H4 (cell line): ENCODE measurements at places on chromosomes 7 and 10. TPM values are rescaled to one million over a fixed set of nuclear protein-coding genes. Genes with fewer than 3 reads are reported as not detected.

DNA sequence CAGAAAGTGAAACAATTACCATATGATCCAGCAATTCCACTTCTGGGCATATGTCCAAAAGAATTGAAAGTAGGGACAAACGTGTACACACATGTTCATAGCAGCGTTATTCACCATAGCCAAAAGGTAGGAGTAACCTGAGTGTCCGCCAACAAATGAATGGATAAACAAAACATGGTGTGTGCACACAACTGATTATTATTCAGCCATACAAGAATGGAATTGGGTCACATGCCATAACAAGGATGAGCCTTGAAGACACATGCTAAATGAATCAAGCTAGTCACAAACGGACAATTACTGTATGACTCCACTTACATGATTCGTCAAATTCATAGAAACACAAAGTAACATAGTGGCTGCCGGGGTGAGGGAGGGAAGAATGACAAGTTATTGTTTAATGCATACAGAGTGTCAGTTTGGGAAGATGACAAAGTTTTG is 4.1 kb upstream of the OIT3 start:
- peak; percentile 25 for DNase-seq

- DNase-seq = no peak
Observed at GRCh38 chr10:3548076-3548475, 236.9 kb downstream of the KLF6 start.

DNA sequence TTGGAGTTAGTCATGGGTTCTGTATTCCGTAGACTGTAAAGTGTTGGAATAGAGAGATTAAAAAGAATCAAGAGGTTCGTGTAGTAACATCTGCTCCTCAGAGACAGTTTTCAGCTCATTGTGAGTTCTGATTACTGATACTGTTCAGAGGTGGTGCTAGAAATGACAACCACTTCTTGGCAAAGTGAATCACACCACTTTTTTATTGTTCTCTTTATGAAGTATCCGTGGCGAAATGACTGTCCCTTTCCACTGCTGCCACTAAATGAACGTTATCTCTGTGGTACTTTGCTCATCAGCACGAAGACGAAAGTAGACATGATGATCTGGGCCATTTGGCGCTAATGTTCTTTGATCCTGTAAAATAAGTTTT is 860 bp downstream of the RPP30 start:
- DNase-seq = no peak

- DNase-seq = no peak
Observed at GRCh38 chr7:1109581-1110310, 21.8 kb downstream of the GPER1 start.

- no peak for DNase-seq
Observed at GRCh38 chr7:55521917-55522902, 50.1 kb downstream of the VOPP1 start.

DNA sequence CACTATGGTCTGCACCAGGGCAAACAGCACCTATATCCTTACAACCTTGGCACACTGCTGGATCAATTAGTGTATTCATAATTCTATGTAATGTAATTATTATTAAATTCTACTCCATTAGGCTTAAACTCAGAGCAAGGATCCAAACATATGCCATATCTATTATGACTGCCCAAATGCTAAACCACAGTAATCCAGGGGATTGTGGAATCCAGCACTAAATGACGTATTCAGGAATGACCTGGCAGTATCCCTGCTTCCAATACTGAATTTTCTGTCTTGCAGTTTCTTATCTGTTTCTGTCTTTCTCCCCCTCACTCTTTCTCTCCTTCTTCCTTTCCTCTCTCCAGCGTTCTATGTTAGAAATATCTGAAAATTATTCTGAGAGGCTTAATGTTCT is 16.5 kb upstream of the UBE2D1 start:
- DNase-seq = no peak

GRCh38 chr10:61016630-61017029 is 72.6 kb upstream of the RHOBTB1 start:
- no peak for DNase-seq

Gene SPDYE3
- not detected in 2 replicates for total RNA-seq

Gene ERV3-1
- 5.6 and 5.9 TPM in 2 replicates for total RNA-seq

Gene MRPL43
- 94.3 and 105 TPM in 2 replicates for total RNA-seq

Gene ATP6V0A4
- total RNA-seq = 0.17 and 0.39 TPM in 2 replicates

- DNase-seq = no peak
Observed at GRCh38 chr7:55508221-55509011, 63.9 kb downstream of the VOPP1 start.

GRCh38 chr10:72173619-72174296 is 42.1 kb upstream of the ANAPC16 start:
- peak; percentile 87 for DNase-seq

GRCh38 chr10:120335553-120335952 is 121.5 kb upstream of the PLPP4 start:
- DNase-seq = no peak

GRCh38 chr10:86348321-86349210 is 18.0 kb downstream of the GRID1 start:
- no peak for DNase-seq

DNA sequence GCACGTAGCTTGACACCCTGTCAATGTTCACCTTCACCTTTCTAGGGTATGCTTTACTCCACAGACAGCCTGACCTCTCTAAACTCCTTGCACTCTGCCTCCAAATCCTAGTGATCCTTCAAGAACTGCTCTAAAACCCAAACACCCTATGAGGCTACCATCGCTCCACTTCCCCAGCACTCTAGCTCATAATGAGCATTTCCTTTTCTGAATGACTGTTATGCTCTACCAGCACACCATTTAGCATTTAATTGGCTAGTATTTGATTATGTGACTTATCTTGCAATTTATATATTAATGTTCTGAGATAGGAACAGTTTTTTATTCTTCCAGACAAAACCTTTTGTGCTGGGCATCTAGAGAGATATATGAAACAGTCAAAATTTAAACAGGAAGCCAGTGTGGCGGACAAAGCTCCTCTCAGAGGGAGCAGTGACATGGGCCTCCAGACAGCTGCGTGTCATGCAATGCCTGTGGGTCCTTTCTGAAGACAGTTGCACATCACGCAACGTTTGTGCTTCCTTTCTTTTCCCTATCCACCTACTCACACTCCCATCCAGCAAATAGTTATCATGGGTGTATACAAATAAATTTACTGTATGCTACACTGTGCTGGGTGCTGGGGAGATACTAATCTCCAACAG is 86.3 kb downstream of the ALOX5 start:
- DNase-seq = no peak

Gene PAX4
- total RNA-seq = not detected in 2 replicates

- no peak for DNase-seq
Observed at GRCh38 chr10:52533986-52534385, 219.9 kb downstream of the DKK1 start.

DNA sequence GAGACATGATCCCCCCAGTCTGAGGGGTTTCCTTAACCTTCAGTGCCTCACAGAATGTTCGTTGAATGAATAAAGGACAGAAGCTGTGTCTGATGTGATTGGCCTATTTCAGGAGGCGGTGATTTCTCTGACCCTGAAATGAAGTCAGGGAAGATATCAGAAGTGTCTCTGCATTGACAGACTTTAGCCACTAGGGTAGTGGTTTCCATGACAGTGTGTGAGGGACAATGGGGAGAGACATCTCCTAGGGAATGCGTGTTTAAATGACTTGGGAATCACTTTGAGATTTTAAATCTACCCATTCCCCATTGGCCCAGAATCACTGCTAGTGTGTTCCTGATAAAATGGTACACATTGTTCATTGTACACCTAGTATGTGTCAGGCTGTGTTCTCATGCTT is 132.0 kb downstream of the CFAP58 start:
- DNase-seq = no peak

DNA sequence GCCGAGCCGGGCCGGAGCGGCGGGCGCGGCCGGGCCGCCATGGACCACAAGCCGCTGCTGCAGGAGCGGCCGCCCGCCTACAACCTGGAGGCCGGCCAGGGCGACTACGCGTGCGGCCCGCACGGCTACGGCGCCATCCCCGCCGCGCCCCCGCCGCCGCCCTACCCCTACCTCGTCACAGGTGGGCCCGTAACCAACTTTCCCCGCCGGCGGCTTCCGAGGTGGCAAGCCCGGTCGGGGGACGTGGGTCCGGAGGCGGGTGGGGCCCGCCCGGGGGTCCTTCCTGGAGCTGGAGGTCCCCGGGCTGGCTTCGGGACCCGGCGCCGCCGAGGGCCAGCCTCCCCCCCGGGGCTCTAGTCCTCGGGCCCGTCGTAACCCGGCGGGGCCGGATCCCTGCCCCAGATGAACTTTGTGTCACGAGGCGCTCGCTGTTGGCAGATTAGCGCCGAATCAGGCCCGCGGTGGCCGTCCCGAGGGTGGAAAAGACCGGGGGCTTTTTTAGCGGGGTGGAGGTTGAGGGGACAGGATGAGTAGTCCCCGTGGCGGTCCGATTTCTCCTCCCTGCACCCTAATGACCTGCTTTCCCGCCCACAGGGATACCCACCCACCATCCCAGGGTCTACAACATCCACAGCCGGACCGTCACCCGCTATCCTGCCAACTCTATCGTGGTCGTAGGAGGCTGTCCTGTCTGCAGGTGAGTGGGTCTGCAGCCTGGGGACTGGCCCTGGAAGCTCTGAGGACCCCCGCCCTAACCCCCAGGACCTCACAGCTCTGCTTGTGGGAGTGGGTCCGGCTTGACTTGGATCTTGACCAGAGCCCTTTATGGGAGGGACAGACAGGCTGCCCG is 496 bp downstream of the BRI3 start:
- no peak for DNase-seq

DNA sequence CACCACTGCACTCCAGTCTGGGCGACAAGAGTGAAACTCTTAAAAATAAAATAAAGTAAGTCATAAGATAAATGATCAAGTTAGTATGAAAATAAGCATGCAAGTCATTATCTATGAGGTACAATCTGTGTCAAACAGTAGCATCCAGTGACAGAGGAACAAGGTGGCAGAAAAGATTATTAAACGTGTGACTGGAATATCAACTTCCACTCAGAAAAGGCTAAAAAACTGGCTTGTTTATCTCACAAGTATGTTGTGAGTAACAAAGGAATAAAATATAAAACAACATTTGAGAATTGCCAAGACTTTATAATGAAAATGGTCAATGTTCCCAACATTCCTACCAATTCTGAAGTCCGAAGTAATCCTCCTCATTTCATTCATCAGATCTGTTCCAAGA is 30.3 kb downstream of the ITGB1 start:
- no peak for DNase-seq

DNA sequence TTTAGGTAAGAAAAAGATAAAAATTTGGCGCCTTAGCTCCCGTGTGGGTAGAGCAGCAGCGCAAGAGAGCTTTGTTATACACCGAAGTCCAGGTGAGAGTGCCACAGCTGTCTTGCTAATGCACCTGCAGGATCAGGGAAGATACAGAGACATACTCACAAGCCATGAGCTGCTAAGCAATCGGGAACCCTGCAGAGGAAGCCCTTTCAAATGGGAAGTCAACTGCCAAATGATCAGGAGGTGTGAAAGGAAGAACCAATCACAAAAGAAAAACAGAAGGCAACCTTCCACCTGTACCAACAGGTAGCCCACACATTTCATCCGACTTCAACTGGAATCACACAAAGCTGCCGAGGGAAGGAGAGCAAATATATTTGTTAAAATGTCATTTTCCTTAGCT is 610.5 kb upstream of the PFKP start:
- DNase-seq = no peak

Gene VAX1
- not detected in 2 replicates for total RNA-seq

Gene TEX47
- not detected in 2 replicates for total RNA-seq

DNA sequence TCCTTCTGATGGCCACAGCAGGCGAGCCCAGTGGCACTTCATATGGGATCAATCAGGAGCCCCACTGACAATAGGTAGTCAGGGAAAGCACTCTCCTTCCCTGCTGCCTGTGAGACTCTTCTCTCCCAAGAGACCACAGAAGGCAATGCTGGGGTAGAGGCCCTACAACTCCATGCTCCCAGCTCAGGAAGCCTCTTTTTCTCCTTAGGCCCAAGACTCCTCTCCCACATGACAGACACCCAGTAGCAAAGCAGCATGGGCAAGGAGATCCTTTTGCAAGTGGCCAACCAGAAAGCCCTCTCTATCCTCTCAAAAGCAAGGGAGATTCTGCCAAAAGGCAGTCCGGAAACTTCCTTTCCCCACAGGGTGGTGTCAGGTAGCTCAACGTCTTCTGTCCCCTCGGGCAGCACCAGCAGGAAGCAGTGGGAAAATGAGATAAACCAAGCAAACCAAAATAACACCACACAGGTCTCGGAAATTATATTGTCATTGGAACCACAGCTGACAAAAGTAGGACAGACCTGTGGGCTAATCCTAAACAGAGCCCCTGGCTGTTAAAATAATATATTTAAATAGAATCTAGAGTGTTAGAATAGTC is 172.7 kb upstream of the GDF10 start:
- no peak for DNase-seq

Gene PCLO
- 2.4 and 2.7 TPM in 2 replicates for total RNA-seq

- DNase-seq = peak; percentile 33
Observed at GRCh38 chr10:71708301-71708703, 11.3 kb downstream of the C10orf105 start.

Gene FAM13C
- total RNA-seq = 3.9 and 8.1 TPM in 2 replicates

DNA sequence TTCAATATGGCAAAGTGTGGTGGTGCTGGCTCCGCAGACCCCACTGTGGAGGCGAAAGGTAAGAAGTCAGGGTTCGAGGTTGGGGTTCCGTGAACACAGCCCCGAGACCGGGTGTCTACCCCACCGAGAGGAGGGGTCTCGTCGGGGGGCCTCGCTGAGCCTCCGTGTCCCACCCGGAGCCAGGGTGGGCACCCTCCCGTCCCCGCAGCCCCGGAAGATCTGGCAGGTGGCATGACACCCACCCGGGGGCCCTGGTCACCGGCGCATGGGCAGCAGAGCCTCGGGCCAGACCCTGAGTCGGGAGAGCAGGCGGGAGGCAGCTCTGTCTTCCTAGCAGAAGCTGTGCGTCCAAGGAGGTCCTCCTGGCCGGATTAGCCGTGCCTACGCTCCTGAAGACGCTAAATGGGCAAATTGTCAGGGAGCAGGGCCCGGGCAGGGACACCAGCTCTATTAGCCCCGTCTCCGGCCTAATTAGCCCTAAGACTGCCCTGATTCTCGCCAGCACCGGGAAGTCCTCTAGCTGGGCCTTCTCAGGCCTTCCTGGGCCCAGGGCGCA is 56.4 kb downstream of the UNCX start:
- no peak for DNase-seq

- peak; percentile 23 for DNase-seq
Observed at GRCh38 chr7:131723926-131724325, 167.5 kb upstream of the PODXL start.

Gene DNAJC9
- 73.3 and 80.1 TPM in 2 replicates for total RNA-seq

Gene HMX3
- 0.45 TPM in 1 of 2 replicates, not detected in the other for total RNA-seq

- DNase-seq = no peak
Observed at GRCh38 chr7:101197991-101198390, 2.8 kb downstream of the MOGAT3 start.

DNA sequence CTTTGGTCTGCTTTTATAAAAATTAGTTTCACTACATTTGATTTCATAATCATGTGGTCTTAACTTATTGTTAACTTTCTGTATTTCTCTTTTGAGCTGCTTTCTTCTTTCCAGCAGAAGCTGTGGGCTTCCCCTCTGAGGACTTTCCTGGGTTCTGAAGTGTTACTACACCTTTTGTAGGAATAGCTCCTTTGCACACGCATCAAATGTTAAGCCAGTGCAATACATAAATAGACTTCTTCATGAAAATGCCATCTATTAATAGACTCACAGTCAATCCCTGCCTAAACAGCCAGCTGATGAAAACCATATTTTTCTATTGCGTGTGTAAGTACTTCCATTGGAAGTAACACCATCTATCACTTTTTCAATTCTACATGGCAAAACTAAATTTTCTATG is 1.5 kb downstream of the ABCB4 start:
- no peak for DNase-seq

GRCh38 chr7:20075992-20076820 is 141.0 kb downstream of the MACC1 start:
- peak; percentile 15 for DNase-seq

Gene PALS2
- 40.0 and 49.1 TPM in 2 replicates for total RNA-seq

- DNase-seq = no peak
Observed at GRCh38 chr7:15507708-15508107, 54.1 kb downstream of the AGMO start.

Gene AGAP9
- total RNA-seq = 0.35 and 2.9 TPM in 2 replicates
